AG08396 (cell line): ENCODE measurements at places on chromosomes 3 and 15.

GRCh38 chr3:71389911-71390573 lies 193.5 kb downstream of the FOXP1 start:
- DNase-seq, result peak; percentile 36

GRCh38 chr3:147359177-147360050 lies 46.9 kb downstream of the ZIC4 start:
- no peak for DNase-seq

- DNase-seq, result no peak
These were observed 91.4 kb upstream of the MYZAP start for GRCh38 chr15:57500256-57500655.

DNA sequence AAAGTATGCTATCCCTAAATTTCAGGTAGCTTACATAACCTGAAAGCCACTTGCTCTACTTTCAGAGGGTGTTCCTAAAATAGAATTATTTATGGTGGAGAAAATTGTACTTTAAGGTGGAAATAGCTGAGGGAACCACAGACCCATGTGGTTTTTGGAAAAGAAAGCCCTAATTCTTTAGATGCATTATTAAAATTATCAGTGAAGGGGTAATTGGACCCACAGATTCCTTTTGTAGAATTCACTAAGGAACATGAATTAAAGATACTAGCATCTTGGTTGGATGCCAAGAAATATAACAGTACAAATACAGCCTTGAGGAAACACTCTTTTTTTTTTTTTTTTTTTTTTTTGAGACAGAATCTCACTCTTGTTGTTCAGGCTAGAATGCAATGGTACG lies 37.8 kb downstream of the DPPA2 start:
- DNase-seq, result no peak

DNA sequence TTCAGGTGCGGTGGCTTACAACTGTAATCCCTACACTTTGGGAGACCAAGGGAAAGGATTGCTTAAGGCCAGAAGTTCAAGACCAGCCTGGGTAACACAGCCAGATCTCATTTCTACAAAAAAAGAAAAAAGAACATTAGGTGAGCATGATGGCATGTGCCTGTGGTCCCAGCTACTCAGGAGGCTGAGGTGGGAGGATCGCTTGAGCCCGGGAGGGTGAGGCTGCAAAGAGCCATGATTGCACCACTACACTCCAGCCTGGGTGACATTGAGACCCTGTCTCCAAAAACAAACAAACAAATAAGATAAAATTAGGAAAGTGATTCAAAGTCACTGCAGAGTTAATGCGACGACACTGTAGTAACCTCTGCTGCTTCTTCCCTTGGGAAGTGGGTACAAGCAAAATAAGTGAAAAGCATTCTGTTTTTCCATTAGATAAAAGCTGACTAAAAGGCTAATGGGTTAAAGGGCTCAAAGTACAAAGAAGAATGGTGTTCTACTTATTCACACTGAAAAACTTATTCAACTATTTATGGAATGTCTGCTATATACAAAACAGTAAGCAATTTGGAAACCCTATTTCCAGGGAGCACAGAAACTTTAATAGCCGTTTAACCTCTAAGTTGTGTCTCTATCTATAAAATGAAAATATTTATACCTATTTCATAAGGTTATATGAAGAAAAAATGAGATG lies 8.0 kb upstream of the RPS27L start:
- peak; percentile 37 for DNase-seq

DNA sequence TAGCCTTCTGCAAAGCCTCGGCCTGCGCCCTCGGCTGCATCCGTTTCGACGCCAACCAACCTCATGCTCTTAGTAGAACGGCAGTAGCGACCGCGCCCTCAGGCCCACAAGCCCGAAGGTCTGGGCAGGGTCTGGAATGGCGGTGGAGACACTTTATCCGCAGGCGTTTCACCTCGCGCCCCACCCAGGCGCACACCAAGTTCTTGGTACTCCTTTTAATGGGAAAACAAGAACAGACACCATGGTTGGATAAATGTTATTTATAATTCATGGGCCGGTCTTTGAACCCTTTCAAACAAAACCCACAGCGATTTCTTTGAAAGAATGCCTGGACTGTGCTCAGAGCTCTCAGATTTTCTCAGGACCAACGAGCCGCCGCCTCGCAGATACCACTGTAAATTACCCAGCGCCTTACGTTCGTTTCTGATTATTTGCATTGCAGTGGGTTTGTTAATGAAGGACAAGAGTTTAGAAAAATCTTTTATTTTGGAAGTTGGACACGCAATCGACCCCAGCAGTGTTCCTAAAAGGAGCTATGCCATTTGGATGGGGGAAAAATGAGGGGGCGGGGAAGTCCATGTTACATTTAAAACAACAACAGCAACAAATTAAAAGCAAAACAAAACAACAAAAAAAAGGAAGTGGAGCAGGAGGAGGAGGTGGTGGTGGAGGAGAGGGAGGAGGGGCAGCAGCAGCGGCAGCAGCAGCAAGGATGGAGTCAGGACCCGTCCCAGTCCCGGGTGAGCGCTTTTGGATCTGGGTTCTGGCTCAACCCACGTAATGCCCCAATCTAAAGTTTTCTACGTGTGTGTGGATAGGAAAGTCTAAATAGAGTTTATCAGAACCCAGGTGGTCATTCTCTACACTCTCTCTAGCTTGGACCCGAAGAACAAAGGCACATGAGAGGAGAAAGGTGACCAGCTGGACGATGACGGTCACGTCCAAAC lies 993 bp upstream of the ISL2 start:
- DNase-seq, result no peak

DNA sequence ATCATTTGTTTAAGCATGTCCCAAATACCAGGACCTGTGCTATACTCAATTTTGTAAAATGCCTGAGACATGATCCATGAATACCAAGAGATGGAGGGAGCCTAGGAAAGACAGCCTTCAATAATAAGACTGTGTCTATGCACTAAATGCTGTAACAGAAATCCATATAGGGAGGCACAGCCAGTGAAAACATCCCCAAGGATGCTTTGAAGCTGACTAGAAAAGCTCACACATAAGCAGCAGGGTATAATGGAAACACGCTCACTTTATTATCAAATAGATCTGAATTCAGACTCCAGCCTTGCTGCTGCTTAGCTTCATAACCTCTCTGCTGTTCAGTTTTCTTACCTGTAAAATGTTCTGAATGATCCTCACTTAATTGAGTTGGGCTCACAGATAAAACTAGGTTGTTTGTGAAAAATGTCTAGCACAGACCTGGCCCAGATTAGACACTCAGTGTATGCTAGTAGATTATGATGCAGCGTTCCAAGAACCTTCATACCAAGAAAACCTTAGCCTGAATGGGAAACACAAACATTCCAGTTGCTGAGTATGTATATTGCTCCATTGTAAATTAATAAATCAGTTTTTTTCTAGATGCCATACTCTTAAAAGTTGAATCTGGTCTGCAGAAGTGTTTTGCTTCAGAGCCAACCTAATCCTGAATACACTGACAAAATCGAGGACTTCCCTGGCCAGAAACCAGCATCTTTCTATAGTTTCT lies 3.8 kb upstream of the LARP6 start:
- DNase-seq, result no peak
